ENCODE measurements at places on chromosomes 2 and 18. TPM values are rescaled to one million over a fixed set of nuclear protein-coding genes. Genes with fewer than 3 reads are reported as not detected.
A peak's percentile ranks its signal among the peaks of the same experiment; 100 is the strongest.

DNA sequence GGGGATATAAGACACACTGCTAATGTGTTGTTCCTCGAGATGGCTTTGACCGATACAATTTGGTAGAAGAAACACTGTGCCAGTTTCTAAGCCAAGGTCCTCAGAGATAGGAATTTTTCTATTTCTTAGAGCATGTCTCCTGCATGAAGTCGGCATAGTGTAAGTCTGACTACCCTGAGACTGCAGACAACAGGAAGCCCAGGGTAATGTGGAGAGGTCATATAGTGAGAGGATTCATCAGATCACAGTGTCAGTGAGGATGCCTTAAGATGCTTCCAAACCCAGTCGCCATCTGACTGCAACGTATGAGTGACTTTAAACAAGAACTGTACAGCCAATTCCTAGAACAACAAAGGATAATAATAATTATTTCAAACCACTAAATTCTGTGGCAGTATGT is 818.3 kb upstream of the GYPC start:
- DNase-seq = no peak

GRCh38 chr2:144548532-144549191 is 28.7 kb upstream of the ZEB2 start:
- DNase-seq = no peak

DNA sequence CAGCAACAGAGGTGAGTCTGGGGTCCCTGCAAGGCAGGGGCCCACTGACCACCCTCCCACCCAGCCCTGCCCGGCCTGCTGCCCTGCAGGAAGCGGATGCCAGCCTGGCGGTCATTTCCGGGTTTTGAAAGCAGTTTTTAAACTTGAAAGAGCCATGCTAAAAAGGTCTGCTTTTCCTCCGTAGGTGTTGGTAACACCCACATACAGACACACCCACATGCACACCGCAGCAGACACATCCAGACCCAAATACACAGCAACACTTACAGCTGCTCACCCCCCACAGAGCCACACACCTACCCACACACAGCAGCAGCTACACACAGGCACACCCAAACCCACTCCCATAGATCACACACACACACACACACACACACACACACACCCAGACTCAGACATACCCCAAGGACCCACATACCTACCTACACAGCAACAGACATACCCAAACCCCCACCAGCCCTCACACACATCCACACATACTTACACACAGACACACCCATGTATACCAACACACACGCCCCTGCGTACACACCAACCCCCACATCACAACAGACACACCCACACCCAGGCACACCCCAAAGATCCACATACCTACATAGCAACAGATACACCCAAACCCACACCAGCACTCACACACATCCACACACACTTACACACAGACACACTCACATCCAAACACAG is 7.6 kb downstream of the ZFP36L2 start:
- peak; percentile 94 for DNase-seq

Gene FTCDNL1
- 1.9 TPM for total RNA-seq
